Left kidney (tissue), 8 donors: ENCODE measurements at places on chromosomes 7 and 10. TPM values are rescaled to one million over a fixed set of nuclear protein-coding genes. Genes with fewer than 3 reads are reported as not detected.

Gene ASIC3
- polyA plus RNA-seq = 2.3 TPM

Gene NAT16
- not detected for polyA plus RNA-seq

Gene MYL10
- polyA plus RNA-seq = 0.37 TPM

Gene VSTM2A
- polyA plus RNA-seq = 2.5 TPM

Gene DPY19L1
- polyA plus RNA-seq = 37.3 TPM

Gene SPDYE2B
- 3.8 TPM for polyA plus RNA-seq

Gene GATA3
- 82.7 TPM for polyA plus RNA-seq

Gene MGAM2
- 0.91 TPM for polyA plus RNA-seq

Gene MMP21
- polyA plus RNA-seq = 0.30 TPM

Gene KIF11
- polyA plus RNA-seq = 48.9 TPM

Gene FAM180A
- not detected for polyA plus RNA-seq

Gene AASS
- polyA plus RNA-seq = 80.6 TPM

Gene CEP41
- 32.3 TPM for polyA plus RNA-seq

Gene SPDYE6
- 6.3 TPM for polyA plus RNA-seq

Gene CNPY1
- polyA plus RNA-seq = not detected

Gene CPN1
- polyA plus RNA-seq = 3.0 TPM

Gene PNLIPRP3
- not detected for polyA plus RNA-seq

Gene CNNM1
- 1.8 TPM for polyA plus RNA-seq

Gene GAD2
- polyA plus RNA-seq = 2.9 TPM

Gene METTL2B
- polyA plus RNA-seq = 40.5 TPM
